ENCODE measurements at places on chromosomes 2 and 18. TPM values are rescaled to one million over a fixed set of nuclear protein-coding genes. Genes with fewer than 3 reads are reported as not detected.

The GDF7 gene
- total RNA-seq = 0.94 TPM

The TEKT4 gene
- total RNA-seq = 0.32 TPM

The COQ10B gene
- total RNA-seq = 38.5 TPM

The PLGLB1 gene
- total RNA-seq = 3.2 TPM

The CENPA gene
- total RNA-seq = not detected

The GALR1 gene
- 0.08 TPM for total RNA-seq

The MEP1B gene
- 0.13 TPM for total RNA-seq

All from cardiac septum (tissue), 1 donor.